ENCODE measurements at places on chromosomes 12 and 14.
A peak's percentile ranks its signal among the peaks of the same experiment; 100 is the strongest.

DNA sequence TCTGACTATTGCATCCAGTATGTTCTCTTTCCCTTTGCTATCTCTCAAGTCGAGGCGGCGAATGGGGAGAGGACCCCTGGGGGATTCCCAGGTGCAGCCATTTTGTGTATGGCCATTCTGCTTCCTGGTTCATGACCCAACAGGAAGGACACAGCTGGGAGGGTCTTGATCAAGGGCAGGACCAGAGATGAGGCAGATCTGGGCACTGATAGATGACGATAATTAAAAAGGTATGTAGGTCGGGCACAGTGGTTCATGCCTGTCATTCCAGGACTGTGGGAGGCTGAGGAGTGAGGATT is 73.9 kb downstream of the EID3 start:
- no peak for DNase-seq

- DNase-seq, result no peak
Observed at GRCh38 chr12:124565656-124566160, 1.7 kb downstream of the NCOR2 start.

DNA sequence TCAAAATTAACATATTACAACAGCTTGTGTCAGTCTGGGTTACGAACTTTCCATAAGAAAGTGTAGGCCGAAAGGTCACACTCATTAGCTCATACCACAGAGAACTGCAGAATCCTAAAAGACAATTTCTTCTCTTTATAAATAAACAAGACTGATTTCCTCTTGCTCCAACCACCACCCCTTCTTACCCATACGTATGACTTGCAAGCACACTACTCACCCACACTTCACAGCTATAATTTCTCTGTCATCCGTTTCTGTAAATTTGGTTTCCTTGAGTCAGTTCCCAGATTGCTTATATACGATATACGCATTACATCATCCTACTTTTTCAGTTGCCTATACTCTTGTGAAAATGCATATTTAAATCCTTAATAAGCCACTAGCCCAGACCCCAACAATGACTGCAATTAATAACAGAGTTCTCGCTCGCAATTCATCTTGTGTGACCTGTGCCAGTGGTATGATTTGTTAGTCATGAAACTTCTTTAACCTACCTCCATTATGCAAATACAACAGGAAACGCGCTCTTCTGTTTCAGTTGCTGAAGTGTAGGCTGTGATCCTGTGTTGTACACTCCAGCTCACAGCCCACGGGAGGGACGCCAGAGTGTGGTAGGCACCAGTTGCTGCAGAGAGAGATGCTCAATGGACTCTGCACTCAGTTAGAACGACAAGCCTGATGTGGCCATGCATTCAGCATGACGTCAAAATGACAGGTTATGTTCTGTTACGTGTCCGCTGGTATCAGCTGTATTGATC is 417.6 kb downstream of the PDZRN4 start:
- no peak for DNase-seq

- DNase-seq, result no peak
Observed at GRCh38 chr14:51957950-51958349, 31.4 kb upstream of the RTRAF start.

DNA sequence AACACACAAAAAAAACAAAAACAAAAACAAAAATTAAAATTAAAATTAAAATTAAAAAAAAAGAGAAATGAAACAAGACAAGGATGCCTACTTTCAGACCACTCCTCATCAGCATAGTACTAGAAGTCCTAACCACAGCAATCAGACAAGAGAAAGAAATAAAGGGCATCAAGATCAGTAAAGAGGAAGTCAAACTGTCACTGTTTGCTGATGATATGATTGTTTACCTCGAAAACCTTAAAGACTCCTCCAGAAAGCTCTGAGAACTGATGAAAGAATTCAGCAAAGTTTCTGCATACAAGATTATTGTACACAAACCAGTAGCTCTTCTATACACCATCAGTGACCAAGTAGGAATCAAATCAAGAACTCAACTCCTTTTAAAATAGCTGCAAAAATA is 29.2 kb downstream of the ALG10 start:
- no peak for DNase-seq

DNA sequence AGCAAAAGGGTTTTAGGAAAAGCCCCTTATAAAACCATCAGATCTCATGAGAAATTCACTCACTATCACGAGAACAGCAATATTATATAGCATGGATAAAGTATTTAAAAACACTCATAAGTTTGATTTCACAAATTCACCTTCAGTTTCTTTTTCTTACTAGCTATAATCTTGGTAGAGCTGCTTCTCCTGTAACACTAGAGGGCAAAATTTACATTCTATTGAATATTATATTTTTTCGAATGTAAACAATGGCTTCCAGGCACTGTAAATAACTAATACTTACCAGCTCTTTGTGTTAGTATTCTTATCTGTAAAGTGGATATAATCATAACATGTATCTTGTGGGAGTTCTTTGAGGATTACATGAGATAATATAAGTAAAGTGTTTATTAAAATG is 259.6 kb downstream of the CCER1 start:
- no peak for DNase-seq

DNA sequence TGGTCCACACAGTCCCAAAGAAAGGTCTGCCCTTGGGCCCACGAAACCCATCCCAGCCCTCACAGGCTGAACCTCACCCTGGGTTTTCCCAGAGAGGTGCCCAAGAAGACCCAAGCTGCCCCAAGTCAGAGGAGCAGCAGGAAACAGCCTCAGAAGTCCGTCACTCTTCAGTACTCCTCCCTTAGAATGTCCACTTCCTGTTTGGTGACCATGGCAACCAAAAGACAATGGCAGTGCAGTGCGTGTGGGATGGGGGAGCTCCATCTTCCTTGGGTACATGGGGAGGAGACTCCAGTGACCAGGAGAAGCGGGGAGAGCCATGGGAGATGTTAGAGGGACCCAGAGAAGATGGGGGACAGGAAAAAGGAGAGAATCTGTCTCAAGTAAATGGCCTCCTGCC is 11.3 kb downstream of the SELPLG start:
- DNase-seq, result no peak

GRCh38 chr12:51393676-51394545 is 2.7 kb upstream of the GALNT6 start:
- DNase-seq, result no peak

- no peak for DNase-seq
Observed at GRCh38 chr12:130839770-130840404, 837 bp upstream of the STX2 start.

DNA sequence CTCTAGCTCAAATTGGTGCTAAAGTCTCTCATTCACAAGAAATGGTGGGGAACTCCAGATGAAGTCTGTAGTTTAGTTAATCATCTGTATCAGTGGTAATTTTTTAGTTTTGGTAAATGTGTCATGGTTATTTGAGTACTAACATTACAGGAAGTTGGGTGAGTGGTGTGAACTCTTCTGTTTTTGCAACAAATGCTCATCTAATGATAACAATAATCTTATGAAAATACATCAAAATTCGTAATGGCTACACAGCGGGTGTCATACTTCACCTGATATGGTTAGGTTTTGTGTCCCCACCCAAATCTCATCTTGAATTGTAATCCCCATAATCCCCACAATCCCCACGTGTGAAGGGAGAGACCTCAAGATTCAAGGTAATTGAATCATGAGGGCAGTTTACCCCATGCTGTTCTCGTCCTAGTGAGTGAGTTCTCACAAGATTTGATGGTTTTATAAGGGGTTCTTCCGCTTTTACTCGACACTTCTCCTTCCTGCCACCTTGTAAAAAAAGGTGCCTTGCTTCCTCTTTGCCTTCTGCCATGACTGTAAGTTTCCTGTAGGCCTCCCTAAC is 209.3 kb upstream of the FOXN3 start:
- no peak for DNase-seq

- DNase-seq, result no peak
Observed at GRCh38 chr14:106318700-106319099, 792.3 kb downstream of the TMEM121 start.

DNA sequence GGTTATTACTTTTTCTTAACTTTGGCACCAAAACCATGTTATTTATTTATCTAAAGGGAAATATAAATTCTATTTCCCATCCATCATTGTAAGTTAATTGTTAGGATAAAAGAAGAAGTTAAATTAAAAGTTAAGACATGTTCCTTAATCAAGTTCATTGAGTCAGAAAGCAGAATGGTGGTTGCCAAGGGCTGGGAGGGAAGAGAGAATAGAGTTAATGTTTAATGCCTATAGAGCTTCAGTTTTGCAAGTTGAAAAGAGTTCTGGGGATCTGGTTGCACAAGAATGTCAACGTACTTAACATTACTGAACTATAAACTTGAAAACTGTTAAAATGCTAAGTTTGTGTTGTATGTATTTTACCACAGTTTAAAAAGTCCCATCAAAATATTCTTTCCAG is 63.2 kb upstream of the NR2C1 start:
- DNase-seq, result no peak

GRCh38 chr14:104689881-104690711 is 678 bp downstream of the INF2 start:
- DNase-seq, result no peak

- no peak for DNase-seq
Observed at GRCh38 chr12:53184828-53185227, 4.1 kb upstream of the CSAD start.

DNA sequence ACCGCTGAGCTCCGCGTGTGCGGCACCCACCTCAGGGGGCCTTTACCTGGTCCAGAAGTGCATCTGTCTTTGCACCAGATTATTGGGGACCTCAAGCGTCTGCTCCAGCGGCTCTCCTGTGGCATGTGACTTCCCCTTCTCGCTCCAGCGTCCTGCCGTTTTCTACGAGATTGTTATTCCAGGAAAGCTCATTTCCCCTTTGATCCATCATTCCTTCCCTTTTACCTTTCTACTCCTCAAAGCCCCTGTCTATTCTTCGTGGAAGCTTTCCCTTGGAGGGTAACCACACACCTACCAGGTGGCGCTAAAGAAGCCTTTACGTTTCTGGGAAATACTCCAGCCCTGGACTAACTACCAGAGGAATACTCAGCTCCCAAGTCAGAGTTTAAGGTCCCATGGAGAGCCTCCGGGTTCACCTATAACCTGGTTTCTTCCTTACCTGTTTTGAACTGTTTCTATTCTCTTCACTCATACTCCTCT is 1.5 kb downstream of the FKBP4 start:
- DNase-seq, result no peak

- DNase-seq, result peak; percentile 22
Observed at GRCh38 chr12:51391283-51392123, at the start of gene GALNT6. Gene GALNT6, minus strand, starts transcription at chr12:51391406. Its CDS starts 11,625 bp downstream, at chr12:51379781.

DNA sequence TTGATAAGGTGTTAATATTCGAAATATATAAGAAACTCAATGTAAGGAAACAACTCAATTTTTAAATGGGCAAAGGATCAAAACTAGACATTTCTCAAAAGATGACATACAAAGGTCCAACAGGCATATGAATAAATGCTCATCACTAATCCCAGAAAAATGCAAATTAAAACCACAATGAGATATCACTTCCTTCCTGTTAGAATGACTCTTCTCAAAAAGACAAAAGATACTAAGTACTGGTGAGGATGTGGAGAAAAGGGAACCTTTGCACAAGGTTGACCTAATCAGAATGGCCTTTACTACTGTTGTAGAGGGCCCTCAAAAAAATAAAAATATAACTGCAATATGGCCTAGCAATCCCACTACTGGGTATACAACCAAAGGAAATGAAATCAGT is 383.4 kb downstream of the KCNH5 start:
- no peak for DNase-seq

GRCh38 chr14:93322929-93323599 is 9.8 kb downstream of the BTBD7 start:
- DNase-seq, result no peak

GRCh38 chr12:13135371-13136178 is 32.1 kb upstream of the GSG1 start:
- DNase-seq, result no peak

- no peak for DNase-seq
Observed at GRCh38 chr12:72792889-72793288, 520.7 kb downstream of the TRHDE start.

DNA sequence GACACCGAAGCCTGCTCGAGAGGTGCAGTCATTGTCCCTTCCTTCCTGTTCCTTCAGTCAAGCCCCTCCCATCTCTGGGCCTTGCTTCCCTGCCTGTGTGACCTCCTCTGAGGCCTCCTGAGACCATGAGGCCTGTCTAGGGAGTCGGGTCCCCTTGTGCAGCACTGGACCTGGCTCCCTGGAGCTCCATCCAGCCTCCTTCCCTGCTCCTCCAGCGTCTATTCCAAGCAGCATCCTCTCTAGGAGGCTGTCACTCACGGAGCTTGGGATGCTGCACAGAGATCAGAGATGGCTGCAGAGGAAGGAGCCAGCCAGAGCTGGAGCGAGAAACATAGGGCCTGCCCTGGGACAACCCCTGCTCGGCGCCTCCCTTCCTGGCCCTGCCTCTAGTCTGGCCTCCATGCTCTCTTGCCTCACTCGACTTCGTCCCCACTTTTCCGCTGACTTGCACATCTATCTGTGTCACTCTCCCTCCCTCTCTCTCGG is 142.7 kb downstream of the BCL11B start:
- no peak for DNase-seq
